ENCODE measurements at places on chromosomes 2 and 18.

- DNase-seq, result no peak
These were observed 244.3 kb downstream of the CNTNAP5 start for GRCh38 chr2:124269348-124269747.

DNA sequence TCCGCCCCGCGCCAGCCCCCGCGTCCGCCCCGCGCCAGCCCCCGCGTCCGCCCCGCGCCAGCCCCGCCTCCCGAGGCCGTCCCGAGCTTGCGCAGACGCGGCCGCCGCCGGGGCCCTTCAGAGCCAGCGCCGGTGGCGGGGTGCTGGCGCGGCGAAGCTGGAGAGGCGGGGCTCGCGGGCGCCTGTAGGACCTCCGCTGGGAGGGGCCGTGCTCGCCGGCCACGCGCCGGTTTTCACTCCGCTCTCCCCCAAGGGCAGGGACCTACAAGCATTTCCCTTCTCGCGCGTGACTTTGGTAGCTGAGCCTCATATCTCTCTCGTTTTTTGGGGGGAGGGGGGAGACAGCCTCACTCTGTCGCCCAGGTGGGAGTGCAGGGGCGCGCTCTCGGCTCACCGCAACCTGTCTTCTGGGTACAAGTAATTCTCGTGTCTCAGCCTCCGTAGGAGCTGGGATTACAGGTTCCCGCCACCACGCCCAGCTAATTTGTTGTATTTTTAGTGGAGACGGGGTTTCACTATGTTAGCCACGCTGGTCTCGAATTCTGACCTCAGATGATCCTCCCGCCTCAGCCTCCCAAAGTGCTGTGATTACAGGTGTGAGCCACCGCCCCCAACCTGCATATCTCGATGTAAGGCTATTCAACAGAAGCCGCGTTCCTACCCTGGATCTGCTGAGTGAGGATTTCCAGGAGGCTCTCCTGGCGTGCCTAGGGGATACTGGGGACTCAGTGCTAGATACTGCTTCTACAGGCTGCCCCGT lies at the start of gene ZNF514:
Gene ZNF514 (minus strand): TSS at position 159 of the 760 bp plus-strand sequence. CDS start 6,595 bp downstream, outside the sequence.
- peak; percentile 41 for DNase-seq

GRCh38 chr2:240701091-240701735 lies 9.5 kb downstream of the AQP12A start:
- DNase-seq, result no peak

GRCh38 chr2:8495189-8495989 lies 186.5 kb upstream of the ID2 start:
- no peak for DNase-seq

DNA sequence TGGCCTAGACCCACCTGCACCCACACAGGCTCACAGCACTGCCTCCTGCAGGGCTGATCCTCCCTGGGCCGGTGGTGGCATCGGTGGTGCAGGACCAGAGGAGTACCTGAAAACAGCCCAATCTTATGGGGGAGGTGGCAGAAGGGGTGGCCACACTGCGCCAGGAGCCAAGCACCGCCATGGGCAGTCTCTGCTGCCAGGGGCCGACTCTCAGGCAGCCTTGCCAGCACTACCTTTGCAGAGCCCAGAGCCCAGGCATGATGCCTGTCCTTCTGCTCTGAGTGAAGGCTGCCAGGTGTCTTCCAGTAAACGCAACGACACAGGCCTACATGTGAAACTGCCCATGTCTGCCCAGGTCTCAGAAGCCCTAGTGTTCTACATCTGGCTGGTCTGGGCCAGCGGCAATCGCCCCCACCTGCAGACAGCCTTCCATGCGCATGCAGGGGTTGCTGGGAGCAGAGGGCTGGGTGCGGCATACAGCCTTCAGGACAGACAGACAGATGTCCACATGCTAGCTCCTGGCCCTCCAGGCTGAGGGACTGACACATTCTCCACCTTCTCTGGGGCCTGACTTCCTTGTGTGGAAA lies 6.8 kb downstream of the HS6ST1 start:
- no peak for DNase-seq

DNA sequence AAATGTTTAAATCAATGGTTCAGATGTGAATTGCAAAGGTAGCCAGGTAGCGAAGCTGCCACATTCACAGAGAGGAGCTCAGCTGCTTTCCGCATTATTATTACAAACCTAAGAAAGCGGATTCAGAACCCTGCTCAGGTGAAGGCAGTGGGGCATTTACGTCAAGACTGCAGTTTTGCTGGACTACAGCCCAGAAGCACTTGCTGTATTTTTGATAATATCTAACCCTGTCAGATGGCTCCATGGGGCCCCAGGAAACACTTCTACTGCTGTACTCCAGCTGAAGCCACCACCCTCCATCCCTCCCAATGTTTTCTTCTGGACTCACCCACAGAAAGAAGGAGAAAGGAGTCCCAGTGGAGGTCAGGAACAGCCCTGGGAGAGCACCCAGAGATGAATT lies 96.9 kb downstream of the TPO start:
- DNase-seq, result no peak

- DNase-seq, result no peak
These were observed 160.7 kb upstream of the SP5 start for GRCh38 chr2:170554278-170554955.

DNA sequence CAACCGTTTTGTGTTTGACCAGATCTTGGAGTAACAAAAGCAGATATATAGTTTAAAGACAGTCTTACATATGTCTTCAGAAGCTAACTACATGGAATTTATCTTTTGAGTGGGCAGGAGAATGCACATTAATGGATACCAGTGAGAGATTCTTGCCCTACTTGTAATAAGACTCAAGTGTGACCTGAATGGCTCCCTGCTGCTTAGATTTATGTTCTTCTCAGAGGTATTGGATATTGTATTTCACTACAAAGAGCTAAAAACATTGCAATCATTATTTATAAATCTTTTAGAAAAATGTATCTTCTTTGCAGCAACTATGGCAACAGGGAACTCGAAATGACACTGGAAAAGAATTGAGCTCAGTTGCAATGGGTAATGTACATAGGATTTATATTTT lies 227.7 kb downstream of the LRRTM4 start:
- DNase-seq, result no peak

GRCh38 chr2:208595386-208596275 lies 189.0 kb downstream of the PTH2R start:
- DNase-seq, result no peak

DNA sequence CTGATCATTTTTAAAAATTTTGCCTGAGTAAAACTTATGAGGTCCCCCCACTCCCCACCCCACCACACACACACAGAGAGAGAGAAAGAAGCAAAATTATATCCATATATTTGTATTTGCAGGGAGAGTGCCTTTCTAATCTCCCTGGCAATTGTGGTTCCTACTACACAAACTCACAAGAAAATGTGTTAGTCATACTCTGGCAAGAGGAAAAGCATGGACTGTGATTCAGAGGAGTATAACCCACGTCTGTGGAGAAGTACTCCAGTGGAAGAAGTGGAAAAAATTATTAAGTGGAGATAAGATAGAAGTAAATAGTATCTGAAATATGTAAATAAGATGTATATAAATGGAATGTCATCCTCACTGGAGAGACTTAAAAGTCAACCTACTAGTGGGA lies 114.0 kb downstream of the DSEL start:
- no peak for DNase-seq

- DNase-seq, result no peak
These were observed 36.8 kb upstream of the ALPP start for GRCh38 chr2:232341739-232342126.

DNA sequence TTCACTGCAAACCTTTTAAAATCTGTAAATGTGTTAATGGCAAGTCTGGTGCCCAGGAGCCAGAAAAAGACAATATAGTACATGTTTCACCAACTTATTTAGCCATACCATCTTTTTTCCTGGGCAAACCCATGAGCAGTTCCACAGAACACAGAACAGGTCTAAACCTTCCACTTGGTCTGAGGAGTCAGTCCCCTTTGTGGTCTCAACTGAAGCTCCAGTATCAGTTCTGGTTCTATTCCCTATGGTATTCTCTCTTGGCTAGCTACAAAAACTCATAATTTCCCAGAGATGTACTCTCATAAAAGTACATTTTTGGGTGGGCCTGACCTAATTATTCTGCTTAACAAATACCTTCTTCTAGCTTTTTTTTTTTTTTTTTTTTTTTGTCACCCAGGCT lies 31.2 kb downstream of the STK17B start:
- DNase-seq, result no peak

- DNase-seq, result no peak
These were observed 90.6 kb downstream of the SEPTIN10 start for GRCh38 chr2:109523121-109523520.

- no peak for DNase-seq
These were observed 72.3 kb upstream of the RAB12 start for GRCh38 chr18:8536922-8537321.

DNA sequence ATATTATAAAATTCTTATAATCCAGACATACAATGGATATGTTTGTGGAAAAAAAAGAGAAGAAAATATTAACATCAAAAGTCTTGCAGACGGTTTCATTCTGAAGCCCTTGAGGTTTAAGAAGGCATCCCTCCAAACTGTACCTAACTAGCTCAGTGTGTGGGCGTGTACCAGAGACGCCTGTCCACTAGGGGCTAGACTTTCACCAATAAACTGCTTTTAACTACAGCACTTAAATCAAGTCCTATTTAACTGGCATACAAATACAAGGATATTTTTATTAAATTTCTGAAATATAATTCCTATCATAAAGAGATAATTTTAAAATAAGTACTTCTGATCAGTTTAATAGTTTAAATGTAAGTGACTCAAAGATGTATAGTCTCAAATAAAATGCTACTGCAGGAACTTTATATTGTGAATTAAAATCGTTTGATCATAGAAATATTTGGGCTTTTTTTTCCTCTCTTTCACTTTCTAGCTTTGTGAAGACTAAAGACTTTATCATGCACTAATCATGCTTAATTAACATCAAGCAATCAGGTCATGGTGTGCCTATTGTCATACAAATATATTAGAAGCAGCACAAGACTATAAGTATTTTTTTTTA lies 437.7 kb downstream of the SATB2 start:
- no peak for DNase-seq

DNA sequence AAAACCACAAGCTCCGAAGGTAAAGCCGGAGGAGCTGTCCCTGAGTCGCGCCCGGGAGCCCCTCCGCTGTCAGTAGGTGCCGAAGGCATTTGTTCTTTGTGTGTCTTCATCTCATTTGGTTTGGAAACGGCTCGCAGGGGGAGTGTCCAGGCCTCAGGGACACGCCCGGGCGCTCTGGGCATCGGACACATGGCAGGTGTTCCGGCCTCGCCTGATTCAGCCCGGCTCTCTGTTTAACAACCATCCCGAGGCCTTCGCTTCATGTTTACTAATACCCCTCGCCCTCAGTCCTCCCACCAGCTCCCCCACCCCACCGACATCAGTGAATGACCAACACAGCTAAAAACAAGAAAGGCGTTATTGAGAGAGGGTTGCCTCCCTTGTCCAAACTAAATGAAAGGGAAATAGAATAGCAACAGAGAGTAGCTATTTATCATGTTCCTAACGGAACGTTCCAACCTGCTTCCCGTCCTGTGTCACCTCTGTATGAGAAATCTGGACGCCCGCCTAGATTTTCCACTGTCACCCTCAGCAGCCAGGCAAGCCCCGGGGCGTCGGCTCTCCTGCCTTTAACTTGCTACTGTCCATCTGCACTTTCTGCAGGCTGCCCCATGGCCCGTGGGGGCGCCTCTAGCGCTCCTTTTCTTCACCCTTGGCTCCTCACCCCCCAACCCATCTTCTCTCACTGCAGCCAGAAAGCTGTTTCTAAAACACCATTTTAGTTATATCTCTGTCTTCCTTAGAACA lies 73.9 kb downstream of the MYCN start:
- no peak for DNase-seq

DNA sequence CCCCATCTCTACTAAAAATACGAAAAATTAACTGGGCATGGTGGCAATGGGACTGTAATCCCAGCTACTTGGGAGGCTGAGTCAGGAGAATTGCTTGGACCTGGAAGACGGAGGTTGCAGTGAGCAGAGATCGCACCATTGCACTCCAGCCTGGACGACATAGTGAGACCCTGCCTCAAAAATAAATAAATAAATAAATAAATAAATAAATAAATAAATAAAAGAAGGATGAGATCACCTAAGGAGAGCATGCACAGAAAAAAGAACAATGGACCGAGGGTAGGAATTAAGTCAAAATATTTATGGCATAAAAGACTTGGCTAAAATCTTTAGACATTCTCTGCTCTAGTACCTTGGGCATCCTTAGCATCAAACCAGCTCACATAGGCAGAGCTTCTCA lies 8.9 kb upstream of the RBMS1 start:
- no peak for DNase-seq

DNA sequence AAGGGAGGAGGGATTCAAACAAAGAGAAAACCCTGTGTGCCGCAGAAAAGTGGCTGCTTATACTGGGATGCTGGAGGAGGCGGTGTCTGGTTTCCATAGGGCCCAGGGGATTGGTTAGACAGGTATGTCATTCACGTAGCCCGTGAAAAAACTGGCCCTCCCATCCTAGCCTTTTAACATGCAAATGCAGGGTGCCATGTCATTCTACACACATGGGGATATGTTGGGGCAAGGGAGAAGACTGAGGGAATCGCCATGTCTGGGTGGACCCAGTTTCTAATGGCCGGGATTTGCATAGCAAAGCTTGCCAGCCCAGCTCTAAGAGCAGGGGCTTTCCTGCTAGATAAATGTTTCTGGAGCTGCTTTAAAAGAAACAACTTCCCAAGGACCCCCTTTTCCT lies 8.2 kb upstream of the RNU2-63P start:
- DNase-seq, result no peak

GRCh38 chr2:231394211-231395141 lies 1.0 kb upstream of the B3GNT7 start:
- no peak for DNase-seq

DNA sequence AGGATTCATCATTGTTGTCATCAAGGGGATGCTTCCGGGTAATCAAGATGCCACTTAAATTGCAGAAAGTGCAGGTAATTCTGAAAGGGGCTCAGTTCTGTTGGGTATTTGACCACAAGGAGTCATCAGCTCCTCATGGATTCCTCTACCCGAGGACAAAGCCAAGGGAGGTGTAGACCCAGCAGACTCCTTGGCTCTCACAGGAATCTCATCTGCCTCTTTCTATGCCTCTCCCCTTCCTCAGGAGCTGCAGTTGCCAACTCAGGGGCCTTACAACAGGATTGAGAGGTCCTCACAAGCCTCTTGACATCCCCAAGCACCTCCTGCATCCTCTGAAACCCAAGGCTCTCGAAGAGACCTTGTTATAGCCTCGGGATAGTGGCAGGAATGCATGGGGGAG lies 44.0 kb downstream of the ITGB6 start:
- no peak for DNase-seq

DNA sequence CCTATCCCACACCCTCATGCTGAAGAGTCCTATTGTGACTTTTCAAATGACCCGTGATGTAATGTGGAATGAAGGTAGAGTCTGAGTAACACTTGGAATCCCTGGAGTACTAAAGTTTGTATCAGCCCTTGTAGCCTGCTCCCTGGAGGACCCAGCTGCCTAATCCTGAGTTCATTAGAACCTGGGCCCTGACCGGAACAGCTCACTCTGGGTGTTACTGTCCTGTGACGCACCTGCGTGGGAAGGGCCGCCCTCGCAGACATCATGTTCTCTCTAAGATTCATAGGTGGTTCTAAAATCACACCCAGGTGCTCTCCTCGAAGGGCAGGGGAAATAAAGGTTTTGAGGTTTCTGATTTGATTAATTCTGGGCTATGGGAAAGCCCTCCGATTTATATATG lies 62.3 kb downstream of the NCK2 start:
- no peak for DNase-seq

- DNase-seq, result no peak
These were observed 238.8 kb downstream of the LDLRAD4 start for GRCh38 chr18:13457327-13457726.

GRCh38 chr18:42459873-42460272 lies 504.8 kb downstream of the PIK3C3 start:
- no peak for DNase-seq
